ENCODE measurements at places on chromosomes 6 and 20.
A peak's percentile ranks its signal among the peaks of the same experiment; 100 is the strongest.

DNA sequence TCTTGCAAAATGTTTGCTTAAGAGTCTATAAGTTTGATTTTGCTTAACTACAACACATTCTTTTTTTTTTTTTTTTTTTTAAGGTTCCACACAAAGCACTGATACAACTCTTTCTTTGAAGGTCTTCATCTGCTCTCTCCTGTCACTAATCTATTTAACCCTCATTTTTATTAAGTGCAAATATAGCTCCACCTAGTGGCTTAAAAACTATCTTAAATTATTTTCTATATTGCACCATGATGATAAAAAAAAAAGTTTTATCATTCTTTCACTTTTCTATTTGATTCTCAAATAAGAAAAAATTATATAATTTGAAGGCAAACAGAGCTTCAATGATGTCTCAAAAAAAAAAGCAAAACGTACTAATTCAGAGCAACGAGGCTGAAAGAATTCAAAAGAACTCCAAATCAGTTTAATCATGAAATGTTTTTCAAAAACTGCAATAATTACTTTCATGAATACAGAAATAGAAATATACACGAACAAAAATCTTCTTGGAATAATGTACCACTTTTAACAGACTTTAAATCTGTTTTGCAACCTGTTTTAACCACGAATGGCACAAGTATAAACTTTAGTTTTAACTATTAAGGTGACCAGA is 12.8 kb downstream of the ESF1 start:
- DNase-seq = no peak

GRCh38 chr20:40477805-40478204 is 211.2 kb downstream of the MAFB start:
- no peak for DNase-seq

GRCh38 chr20:3997446-3997845 is 17.9 kb downstream of the RNF24 start:
- no peak for DNase-seq

- DNase-seq = peak; percentile 10
These were observed 97.1 kb upstream of the CEP85L start for GRCh38 chr6:118748311-118749062.

DNA sequence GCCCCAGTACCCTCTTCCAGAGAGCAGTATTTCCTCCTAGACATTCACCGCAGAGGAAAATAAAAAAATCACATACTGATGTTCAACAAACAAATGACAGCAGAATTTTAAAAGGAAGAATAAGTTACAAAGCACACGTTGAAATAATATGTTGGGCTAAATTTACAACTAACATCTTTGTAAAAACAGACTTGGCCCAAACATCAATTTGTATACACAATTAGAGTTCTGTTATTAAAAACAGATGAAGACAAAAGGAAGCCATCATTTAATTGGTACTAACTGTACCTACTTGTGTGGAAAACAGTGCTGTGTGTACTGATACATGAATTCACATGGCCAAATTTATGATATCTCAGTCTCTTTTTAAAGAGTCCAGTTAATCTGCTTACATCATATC is 46.3 kb downstream of the KIF6 start:
- no peak for DNase-seq

DNA sequence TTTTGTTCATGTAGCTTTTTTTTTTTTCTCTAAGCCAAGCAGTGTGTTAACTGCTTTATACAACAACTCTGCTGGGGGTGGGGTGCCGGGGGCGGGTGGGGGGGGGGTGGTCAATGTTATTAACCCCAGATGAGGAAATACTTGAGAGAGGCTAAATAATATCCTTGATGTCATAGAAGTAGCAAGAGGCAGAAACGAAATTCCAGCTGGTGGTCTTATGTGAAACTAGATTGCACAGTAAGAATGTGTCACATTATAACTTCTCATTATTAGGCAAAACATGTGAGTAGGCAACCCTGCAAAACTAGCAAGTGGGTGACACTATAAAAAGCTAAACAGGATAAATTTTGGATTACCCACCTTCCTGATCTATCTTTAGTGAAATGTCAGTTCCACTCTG is 12.8 kb downstream of the MYLK4 start:
- no peak for DNase-seq

DNA sequence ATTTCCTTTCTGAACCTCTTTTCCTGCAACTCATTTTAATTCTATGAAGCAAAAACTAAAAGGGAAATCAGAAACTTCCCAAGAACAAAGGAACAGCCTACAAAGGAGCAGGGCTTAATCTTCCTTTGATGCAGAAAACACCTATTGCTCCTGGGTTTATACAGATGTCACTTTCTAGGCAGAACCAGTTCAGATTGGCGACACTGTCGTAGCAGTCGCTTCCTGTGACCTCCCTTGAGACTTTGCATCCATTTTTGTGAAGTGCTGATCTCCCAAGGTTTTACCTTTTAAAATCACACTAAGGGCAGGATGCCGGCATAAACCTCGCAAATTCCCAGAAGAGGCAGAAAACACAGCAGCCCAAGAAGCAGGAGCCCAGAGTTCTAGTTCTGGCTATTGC is 40.1 kb downstream of the JAG1 start:
- DNase-seq = no peak

DNA sequence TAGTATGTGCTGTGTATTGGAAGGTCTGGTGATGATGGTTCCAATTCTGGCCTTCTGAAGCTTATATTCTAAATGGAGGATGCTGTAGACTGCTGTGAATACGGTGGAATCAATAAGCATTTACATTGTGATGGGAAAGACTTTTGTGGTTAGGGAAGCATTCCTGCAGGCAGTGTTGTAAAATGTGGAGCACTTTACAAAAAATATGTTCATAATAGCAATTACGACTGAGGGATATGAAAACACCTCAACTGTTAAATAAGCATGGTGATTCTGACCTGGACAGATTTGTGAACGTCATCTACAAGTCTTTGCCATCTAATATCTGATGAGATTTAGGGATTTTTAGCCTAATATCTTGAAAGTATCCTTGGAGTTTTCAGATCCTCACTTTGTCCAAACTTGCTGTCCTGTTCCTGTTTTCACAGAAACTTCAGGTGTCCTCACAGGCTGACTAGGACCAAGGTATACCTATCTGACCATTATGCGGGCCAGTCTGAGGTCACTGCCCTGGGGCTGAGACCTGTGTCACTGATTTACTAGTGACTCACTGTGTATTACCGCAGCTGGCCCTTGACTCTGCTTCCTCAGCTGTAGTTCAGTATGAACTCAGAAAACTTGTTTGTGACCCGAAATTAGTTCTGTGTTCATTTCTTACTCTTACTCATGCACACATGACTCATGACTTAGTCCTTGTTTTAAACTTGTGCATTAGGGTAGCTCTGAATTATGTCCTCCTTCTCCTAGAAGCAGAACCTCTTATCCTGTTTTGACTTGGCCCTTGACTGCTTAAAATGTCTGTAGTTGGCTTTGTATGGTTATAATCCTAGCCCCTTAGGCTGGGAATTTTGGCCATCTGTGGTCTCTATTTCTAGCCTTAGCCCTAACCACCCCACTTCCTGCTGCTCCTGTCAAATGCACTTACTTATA is 343.0 kb downstream of the CDKAL1 start:
- DNase-seq = peak; percentile 55

DNA sequence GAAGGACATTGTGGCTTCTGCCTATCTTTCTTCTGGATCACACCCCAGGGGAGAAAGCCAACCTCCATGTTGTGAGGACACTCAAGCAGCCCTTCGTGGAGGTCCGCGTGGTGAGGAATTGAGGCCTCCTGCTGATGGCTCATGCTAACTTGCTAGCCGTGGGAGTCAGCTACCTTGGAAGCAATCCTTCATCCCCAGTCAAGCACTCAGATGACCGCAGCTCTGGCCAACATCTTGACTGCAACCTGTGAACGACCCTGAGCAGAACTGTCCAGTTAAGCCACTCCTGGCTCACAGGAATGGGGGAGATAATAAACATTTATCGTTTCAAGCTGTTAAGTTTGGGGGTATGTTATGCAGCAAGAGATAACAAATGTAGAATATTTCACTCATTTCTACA is 10.9 kb upstream of the CNKSR3 start:
- DNase-seq = no peak

GRCh38 chr20:24109537-24109936 is 121.0 kb upstream of the GGTLC1 start:
- DNase-seq = no peak

DNA sequence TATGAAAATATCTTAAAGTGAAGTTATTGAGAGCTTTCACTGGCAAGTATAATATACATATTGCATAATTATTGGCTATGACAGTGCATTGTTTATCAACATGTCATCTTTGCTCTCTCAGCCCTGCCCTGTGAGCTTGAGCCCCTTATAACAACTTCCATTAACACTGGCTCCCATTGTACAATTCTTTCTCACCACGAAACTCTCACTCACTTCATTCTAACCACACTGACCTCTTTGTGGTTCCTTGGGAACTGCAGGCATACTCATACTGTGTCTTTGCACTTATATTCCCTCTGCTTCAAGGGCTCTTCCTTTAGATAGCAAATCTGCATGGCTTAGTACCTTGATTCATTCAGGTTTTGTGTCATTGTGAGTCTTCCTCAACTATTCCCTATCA is 411.8 kb downstream of the CDKAL1 start:
- no peak for DNase-seq

- no peak for DNase-seq
These were observed 1.4 kb downstream of the MAPK13 start for GRCh38 chr6:36131511-36132245.

GRCh38 chr6:106134906-106135634 is 48.9 kb downstream of the PRDM1 start:
- DNase-seq = peak; percentile 27

GRCh38 chr6:4381381-4381780 is 246.0 kb upstream of the ECI2 start:
- no peak for DNase-seq

GRCh38 chr20:50339466-50339901 is 148.9 kb downstream of the CEBPB start:
- DNase-seq = no peak

GRCh38 chr20:31857861-31858759 is 12.2 kb downstream of the DUSP15 start:
- no peak for DNase-seq

DNA sequence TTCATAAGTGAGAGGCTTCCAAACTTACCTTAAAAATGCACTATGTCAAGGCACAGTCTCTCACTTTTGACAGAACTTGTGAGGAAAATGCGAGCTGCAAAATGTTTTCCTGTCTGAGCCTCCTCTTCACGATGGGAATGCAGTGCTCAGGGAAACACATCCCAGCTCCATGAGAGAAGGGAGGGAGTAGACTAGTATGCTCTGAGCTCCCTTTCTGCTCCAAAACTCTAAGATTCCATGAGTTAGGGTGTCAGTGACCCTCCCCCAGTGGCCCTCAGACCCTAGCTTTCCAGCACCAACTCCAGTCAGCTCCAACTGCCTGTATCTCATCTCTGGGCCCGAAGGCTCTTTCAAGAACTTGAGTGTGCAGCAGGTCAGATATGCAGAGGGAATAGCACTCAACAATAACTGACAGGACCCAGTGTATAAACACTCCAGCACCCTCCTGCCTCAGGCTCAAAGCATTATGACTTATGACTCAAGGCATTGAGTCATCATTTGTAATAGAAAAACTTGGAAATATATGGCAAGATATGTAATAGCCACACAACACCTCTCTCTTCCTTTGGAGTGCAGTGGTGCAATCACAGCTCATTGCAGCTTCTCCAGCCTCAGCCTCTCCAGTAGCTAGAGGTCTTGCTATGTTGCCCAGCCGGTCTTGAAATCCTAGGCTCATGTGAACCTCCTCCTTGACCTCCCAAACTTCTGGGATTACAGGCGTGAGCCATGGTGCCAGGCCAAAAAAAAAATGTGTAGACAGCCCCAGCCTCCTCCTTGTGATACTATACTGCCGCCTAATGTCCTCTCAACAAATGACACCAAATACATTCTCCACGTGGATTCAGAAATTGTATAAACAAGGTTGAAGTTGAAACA is 16.7 kb upstream of the ENTPD6 start:
- peak; percentile 70 for DNase-seq

DNA sequence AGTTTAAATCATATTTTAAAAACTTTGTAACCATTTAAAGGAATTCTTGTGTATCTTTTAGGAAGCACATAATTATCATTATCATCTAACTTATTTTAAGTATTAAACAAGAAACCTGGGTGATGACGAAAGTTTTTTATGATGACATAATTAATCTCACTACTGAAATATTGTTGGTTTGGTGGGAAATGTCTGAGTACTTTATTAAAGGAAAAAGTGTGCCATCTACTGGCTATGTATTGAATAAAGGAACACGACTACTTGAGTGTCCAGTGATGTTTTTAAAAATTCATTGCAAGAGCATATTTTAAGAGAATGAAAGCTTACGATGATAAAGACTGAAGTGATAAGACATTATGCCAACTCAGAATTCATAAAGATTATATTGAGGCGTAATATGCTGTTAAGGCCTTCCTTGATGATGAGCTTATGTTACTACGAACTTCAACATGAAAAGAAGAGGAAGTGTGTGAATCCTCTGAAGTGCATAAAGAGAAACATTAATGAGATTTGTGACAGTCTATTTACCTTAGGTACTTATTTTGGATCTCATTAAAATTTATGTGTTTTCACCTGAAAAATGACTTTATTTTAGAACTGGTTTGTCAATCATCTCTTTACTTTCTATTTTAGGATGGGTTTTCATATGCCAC is 12.0 kb upstream of the TRMT11 start:
- no peak for DNase-seq

- no peak for DNase-seq
These were observed 29.9 kb downstream of the HSF2 start for GRCh38 chr6:122429323-122429722.

DNA sequence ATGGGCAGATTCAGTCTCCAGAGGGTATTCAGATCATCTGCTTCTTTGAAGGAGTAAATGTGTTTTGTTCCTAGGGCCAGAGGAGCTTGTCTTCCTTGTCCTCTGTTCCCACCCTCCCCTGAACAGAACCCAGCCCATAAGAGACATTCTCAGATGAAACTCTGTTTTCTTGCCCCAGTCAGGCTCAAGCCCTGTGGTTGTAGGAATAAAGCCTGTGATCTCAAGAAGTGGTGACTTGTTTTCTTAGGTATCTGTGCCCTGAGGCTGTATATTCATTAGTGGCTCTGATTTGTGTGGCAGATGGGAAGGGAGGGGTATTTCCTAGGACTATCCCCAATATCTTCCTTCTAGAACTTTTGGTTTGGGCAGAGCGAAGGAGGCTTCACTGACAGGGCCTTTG is 27.9 kb downstream of the GSS start:
- DNase-seq = peak; percentile 13

GRCh38 chr6:125031385-125031784 is 69.1 kb downstream of the RNF217 start:
- DNase-seq = no peak

GRCh38 chr6:46381579-46381978 is 109.7 kb downstream of the RCAN2 start:
- no peak for DNase-seq

- peak; percentile 34 for DNase-seq
These were observed 16.5 kb downstream of the ACTR5 start for GRCh38 chr20:38764567-38765318.

GRCh38 chr6:39452306-39453145 is 130.0 kb upstream of the KCNK16 start:
- DNase-seq = peak; percentile 25

GRCh38 chr6:13186861-13187260 is 141.5 kb downstream of the TBC1D7 start:
- DNase-seq = no peak
